ENCODE measurements at places on chromosomes 7 and 10.

DNA sequence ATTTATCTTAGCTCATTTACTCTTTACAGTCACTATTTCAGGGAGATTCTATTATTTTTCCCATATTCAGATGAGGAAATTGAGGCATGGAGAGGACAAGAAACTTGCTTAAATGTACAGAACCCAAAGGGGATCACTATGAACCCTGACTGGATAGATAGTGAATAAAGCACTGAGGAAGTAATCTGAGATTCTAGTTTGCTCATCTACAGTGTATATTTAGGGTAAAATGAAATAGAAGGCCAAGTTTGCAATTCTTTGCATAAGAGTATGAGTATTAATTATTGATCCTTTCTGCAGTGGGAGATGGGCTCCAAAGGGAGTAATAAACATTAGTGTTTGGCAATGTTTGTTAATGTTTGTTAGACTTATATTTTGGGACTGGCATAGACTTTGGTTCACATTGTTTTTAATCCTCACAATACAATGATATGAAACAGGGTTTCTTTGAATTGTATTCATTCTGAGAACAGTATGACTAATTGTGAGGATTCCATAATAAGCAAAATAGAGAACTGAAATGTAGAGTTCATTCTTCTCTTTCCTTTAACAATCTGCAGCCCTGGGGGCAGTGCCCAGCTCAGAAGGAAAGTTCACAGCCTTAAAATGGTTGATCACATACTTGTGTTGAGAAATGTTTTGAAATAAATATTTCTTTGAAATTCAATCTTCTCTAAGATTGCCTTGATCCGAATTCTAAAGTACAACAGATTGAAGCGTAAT is 131.0 kb upstream of the ZNF804B start:
- DNase-seq, result no peak

- DNase-seq, result no peak
Observed at GRCh38 chr7:1597066-1597760, 27.4 kb upstream of the PSMG3 start.

DNA sequence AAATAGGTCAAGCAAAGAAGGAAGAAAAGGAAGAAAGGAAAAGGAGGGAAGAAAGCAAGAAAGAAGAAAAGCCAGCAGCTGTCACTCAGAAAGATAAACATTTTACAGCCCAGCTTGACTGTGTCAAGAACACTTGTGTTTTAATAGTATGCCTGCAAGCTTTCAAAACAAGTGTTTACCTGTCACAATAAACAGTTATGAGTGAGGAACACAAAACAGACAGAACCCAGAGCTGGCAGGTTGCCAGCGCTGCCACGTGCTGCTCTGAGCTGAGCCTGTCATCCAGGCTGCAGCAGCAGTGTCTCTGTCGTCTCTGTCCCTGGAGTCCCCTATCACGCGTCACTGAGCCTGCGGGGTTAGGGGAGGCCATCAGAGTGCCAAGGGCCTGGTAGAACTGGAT is 827.6 kb upstream of the AUTS2 start:
- DNase-seq, result peak; percentile 4

DNA sequence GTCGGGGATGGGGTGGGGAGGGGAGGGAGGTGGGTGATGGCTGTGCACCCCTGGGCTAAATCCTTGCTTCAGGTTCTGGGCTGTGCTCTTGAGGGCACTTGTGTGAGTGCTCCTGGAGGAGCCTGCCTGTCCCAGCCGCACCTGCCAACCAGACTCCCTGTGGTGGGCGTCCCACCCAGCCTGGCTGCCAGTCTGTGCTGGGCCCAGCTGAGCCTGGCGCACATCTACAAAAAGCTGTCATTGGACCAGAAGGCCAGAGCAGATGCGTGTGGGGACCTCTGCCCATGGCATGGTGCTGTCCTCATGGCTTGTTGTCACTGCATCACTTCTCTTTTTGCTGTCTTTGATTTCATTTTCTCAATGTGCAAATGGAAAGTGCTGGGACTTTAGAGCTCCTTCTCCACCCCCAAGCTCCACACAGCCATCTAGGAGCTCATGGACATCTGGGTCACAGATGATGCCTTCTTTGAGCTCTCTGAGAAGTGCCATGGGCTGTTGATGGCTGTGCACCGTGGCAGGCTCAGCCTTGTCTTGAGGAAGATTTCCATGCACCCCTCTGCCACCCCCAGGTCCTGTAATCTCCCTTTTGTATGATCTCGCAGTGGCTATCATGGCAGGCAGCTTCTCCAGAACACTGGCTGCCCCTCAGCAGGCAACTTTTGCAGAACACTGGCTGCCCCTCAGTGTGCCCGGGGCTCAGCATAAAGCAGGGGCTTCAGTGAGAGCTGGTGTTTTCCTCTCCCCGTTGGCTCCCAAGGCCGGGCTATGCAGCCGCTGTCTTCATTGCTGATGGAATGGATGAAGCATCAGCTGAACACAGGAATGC is 83.9 kb downstream of the ADCY1 start:
- no peak for DNase-seq

- DNase-seq, result no peak
Observed at GRCh38 chr10:25083546-25084111, 67.2 kb downstream of the THNSL1 start.

DNA sequence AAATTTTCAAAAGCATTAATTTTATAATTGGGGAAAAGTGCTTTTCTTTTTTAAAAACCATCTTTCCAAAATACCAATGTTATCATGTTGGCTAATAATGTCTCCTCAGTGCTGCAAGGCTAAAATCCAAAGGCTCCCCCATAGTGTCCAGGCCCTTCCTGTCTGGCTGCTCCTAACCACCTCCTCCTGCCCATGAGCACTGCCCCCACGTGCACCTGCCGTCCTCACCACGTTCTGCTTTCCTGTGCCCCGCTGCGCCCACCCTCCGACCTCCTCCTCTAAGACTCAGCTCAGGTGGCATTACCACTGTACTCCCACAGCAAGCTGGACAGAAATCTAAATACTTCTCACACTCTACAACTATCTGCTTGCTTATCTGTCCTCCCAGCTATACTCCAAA is 17.7 kb downstream of the PAXIP1 start:
- no peak for DNase-seq

DNA sequence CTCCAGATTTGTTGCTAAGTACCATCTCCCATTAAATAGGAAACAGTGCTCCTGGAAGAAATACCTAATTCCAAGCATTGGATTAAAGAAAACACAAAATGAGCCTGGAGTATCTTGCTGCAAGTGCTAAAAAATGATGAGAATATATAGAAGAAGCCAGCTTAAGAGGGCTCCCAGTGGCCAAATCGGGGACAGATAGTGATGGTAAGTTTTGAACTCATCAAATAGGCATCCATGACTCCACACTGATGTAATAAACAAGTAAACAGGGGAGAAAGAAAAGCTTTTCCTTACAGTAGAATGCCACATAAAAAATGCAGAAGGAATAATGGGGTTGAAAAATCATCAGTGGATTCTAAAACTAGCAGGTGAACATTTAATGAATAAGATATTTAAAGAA is 72.4 kb downstream of the CTTNBP2 start:
- DNase-seq, result no peak

- DNase-seq, result no peak
Observed at GRCh38 chr10:19998482-19998881, 182.2 kb downstream of the PLXDC2 start.

DNA sequence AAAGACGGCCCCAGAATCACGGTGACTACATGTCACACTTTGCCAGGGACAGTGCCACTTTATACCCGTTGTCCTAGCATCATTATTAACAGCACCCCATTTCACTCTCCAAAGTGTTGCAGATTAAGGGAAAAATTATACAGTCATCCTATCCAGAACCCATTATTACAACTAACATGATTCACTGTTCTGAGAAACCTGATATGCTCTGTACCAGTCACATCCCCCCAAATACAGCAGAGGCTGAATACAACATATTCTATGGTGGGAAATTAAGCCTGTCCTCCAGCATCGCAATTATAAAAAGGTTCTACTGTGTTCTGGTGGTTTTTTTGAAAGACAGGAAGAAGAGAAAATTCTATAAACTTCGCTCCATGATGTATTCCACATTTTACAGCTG is 162.1 kb downstream of the JAZF1 start:
- no peak for DNase-seq

- DNase-seq, result peak; percentile 90
Observed at GRCh38 chr7:137681657-137682562, 164.9 kb downstream of the DGKI start.

DNA sequence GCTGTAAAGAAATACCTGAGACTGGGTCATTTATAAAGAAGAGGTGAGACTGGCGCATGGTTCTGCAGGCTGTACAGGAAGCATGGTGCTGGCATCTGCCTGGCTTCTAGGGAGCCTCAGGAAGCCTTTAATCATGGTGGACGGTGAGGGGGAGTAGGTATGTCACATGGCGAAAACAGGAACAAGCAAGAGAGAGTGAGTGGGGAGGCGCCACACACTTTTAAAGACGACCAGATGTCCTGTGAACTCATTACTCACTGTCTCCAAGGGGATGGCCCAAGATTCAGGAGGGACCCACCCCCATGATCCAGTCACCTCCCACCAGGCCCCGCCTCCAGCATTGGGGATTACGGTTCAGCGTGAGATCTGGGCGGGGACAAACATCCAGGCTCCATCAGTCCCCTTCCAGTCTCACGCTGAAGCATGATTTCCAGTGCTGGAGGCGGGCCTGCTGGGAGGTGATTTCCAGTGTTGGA is 3.2 kb downstream of the ZNF316 start:
- DNase-seq, result peak; percentile 7

DNA sequence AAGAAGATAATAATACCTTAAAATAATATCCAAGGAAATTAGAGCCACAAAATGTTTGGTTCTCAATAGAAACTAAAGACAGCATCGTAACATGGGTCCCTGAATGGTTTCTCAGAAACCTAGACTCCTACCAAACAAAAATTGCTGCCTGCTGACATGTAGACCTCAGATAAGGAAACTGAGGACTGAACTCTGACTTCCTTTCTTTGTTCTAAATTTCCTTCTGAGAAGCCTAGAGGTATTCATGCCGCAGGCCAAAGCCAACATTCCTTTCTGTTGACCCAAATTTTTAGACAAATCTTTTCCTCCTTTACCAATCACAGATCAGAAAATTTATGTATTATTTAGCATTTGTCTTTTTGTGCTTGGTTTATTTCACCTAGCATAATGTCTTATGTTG is 816.7 kb upstream of the PHF14 start:
- no peak for DNase-seq

GRCh38 chr10:19971343-19972052 is 155.3 kb downstream of the PLXDC2 start:
- DNase-seq, result no peak

GRCh38 chr10:947881-948280 is 16.4 kb upstream of the LARP4B start:
- DNase-seq, result no peak

DNA sequence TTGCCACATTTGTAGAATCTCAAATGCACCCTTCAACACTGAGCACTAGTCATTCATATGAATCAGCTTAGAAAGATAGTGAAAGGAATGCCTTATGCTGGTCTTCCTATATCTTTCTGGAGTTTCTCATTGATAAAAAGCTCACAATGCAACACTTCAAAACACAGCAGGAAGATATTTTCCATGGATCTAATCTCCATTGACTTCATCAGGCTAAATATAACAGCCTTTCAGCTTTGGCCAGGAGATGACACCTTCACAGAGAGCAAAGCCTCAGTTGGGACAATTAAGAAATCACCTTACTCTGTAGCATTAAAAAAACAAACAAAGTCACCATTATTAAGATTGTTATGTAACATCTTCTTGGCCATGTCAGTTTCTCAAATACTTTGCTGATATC is 6.7 kb downstream of the NRP1 start:
- peak; percentile 38 for DNase-seq

DNA sequence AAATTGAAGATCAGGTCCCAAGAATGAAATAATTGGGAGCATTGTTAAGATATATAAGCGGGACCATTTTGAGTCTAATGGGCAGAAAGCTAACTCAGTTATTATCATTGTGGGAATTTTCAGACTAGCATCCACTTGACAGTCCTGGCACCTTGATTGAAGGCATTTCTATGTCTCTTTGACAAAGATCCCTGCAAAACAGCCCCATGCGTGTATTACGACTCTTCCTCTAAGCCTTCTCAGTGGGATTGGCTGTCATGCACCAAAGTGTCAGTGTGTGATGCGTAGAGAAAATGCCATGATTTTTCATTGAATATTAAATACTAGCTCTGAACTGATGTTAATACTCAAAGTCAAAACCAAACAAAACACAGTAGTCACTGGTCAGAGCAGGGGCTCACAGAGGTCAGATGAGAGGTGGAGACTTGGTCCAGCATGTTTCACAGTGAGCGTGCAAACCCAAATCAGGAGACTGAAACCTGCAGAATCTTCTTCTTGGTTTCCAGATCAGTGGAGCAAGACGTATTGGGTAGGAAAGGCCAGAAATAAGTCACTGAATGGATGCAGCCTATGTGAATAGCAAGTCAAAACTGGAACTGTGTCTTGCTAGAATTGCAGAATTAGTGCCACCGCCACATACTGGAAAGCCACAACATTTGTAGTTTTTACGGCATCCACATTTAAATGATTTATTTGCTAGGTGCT is 303.6 kb upstream of the AKR1E2 start:
- no peak for DNase-seq

DNA sequence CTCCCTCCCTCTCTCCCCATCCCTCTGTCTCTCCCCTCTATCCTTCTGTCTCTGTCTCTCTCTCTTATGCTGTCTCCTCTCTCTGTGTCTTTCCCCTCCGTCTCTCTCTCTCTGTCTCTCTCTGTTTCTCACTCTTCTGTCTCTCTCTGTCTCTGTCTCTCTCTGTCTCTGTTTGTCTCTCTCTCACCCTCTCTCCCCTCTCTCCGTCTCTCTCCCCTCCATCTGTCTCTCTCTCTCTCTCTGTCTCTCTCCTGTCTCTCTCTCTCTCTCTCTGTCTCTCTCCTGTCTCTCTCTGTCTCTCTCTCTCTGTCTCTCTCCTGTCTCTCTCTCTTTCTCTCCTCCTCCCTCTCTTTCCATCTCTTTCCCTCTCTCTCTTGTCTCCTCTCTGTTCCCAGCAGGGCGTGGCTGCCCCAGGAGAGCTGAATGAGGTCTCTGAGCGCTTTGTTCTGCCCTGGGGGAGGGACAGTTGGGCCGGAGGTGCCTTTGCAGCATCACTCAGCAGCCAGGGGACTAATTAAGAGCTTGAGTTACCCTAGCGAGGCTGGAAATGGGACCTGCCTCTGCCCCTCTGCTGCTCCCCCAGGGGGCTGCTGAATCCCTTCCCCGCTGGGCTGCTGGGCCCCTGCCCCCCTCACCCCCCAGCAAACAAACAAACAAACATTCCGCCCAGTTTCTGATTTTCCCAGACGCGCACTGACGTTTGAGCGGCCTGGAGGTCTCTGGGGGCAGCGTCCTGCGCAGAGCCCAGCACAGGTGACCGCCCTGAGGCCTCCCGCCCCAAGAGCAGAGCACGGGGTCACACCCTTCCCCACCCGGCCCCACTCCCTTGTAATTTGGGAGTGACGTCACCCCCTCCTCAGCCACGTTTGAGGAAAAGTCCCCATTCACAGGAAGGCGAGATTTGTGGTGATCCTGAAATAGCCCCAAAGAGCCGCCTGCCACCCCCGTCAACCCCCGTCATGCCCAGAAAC is 68.1 kb downstream of the PDGFA start:
- DNase-seq, result no peak

GRCh38 chr7:22137026-22137425 is 191.3 kb upstream of the CDCA7L start:
- DNase-seq, result peak; percentile 47

- DNase-seq, result no peak
Observed at GRCh38 chr7:140533394-140533872, 54.1 kb upstream of the MKRN1 start.
